ENCODE measurements at places on chromosomes 13 and 19.

- no peak for DNase-seq
These were observed 14.8 kb downstream of the ZNF701 start for GRCh38 chr19:52584736-52585440.

- no peak for DNase-seq
These were observed 393.0 kb downstream of the FOXO1 start for GRCh38 chr13:40273253-40274025.

DNA sequence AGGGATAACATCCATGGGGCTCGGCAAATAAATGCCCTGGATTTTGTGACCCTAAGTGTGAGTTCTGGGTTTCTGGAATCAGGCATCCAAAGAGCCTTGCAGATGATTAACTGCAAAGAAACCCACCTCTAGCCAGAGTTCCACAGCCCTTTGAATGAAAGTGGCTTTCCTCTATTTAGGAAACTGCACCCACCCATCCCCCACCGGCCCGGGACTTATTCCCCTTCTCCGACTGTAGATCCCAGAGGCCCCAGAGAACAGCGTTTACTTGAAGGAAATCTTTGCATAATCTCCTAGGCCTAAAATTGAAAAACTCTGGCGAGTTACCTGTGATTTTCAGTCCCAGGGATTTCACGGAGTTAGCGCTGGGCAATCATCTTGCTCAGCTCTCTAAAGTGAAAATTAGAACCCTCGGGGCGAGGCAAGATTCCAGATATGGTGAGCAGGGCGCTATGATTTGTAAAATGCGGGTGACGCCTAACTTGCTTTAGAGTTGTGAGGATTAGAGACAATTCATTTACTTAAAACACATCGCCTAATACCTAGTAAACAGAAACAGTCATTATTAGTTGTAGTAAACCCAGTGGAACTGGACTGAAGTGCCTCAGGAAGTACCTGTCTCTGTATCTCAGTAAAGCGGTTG is 9.4 kb downstream of the URAD start:
- DNase-seq: no peak

GRCh38 chr19:5940260-5941208 is 26.5 kb downstream of the CAPS start:
- DNase-seq: no peak

- DNase-seq: peak; percentile 100
These were observed at the start of gene KCNC3 for GRCh38 chr19:50329146-50329925. TSS of gene KCNC3 (minus strand) at chr19:50329377. CDS start at chr19:50329082, 295 bp downstream.

DNA sequence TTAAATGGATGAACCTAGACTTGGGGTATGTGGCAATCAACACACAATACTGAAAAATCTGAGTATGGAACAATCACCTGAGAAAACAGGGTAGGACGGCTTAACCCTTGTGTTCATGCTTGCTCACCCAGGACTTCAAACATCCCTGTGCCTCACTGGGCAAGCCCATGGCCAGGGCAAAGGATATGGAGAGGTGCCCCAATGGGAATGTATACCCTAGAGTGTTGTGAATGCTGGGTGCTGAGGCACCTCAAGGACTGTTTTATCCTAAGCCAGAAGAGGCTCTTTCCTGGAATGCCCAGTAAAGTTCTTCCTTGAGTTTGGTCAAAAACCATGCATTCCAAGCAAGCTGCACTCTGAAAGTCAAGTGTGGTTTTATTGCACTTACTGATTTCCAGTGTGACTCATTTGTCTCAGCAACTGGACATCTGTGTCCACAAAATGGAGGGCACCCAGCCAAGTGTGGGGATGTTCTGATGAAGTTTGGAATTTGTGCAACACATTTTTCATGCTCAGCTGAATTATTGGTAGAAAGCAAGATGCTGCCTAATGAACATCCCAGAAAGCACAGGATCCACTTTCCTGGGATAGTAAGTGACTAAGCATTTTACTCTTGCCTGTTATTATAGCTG is 531.3 kb downstream of the RFC3 start:
- DNase-seq: no peak
